ENCODE measurements at places on chromosomes 3 and 15. TPM values are rescaled to one million over a fixed set of nuclear protein-coding genes. Genes with fewer than 3 reads are reported as not detected.

The WDR93 gene
- not detected for total RNA-seq

The GOLGA8G gene
- not detected for total RNA-seq

The SLC27A2 gene
- 9.6 TPM for total RNA-seq

The GP9 gene
- not detected for total RNA-seq

- no peak overlapping the region for H3K27ac ChIP-seq
- DNase-seq = no peak
- H3K36me3 ChIP-seq = no peaks in the 10 kb centered on the region
- no peaks in the 10 kb centered on the region for H3K4me1 ChIP-seq
- no peaks in the 10 kb centered on the region for H3K27me3 ChIP-seq
Measured at GRCh38 chr3:36250191-36250590, 130.1 kb upstream of the STAC start.

- H3K36me3 ChIP-seq = peaks cover 4% of the 10 kb centered on the region
- no peak overlapping the region for H3K4me3 ChIP-seq
- H3K27me3 ChIP-seq = no peaks in the 10 kb centered on the region
- H3K27ac ChIP-seq = no peak overlapping the region
Measured at GRCh38 chr3:45551214-45552010, 43.1 kb upstream of the LIMD1 start.

DNA sequence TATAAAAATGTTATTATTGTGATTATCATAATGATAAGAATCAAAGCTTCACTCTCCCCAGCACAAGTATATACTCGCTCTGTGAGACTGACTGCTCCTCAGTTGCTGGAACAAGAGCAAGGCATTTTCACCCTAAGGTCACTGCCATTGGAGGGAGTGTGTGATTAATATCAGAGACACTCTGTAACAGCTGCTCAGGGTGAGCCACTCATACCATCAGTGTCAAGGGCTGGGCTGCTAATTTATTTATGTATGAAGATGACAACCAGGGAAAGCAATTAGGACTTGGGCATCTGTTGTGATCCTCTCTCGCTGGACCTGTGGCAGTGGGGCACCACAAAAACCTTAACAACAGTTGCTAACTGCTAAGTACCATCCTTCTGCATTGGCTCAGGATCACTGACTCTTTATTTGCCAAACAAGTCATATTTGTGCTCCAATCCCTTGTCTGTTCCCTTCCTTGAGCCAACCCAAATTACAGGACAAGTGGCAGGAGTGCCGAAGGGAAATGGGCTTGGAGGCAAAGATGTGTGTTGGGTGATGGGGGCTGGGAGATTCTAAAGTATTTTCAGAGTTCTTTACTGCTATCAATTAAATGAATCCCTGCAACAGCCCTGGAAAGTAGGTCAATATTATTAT lies 297.5 kb upstream of the STT3B start:
- no peak overlapping the region for H3K4me3 ChIP-seq
- H3K27me3 ChIP-seq = peaks cover 2% of the 10 kb centered on the region
- peaks cover 39% of the 10 kb centered on the region for H3K4me1 ChIP-seq

The SCN11A gene
- total RNA-seq = 0.08 TPM

DNA sequence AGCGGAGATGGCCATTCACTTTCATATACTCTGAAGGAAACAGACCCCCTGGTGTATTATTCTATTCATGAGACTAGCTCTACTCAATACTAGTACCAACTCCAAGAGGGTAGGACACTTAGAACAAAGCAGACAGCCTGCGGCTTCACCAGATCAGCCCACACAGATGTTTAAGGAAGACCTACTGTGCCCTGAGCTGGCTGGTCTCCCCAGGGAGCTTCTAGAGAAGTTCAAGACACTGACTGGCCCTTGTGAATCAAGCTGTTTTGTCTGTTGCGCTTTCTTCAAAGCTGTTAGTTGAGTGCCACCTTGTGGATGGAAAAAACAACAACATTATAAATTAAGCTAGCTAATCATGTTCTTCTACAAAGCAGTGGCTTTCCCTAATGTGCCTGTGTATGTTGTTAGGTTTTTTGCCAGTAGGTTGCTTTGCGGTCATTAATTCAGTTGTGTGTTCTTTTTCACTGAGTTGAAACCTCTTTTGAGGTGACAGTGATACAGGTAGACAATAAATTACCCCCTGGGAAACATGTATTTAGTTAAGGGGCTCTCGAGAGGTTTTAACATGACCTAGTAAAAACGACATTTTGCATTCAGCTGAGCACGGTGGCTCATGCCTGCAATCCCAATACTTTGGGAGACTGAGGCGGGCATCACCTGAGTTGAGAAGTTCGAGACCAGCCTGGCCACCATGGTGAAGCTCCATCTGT lies 64.2 kb upstream of the MYZAP start:
- no peak for DNase-seq
- no peaks in the 10 kb centered on the region for H3K4me1 ChIP-seq
- peaks cover 13% of the 10 kb centered on the region for H3K27me3 ChIP-seq
- H3K27ac ChIP-seq = no peak overlapping the region
- no peaks in the 10 kb centered on the region for H3K36me3 ChIP-seq

DNA sequence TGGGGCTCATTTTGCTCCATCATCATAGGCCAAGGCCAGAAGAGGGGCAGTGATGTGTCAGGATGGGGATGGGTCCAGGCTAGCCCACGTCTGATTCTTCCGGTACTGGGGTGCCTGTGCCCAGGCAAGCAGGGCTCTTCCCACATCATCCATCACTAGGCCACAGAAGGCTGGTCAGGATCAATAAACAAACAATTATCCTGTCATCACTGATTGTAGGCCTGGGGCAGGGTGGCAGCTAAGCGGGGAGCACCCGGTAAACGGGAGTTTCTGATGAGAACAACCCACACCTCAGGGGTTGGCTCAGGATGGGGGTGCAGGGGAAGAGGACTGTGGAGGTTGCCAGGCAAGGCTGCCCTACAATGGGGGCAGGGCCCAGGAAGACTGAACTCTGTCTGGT lies 18.1 kb upstream of the CACNA2D2 start:
- peaks cover 10% of the 10 kb centered on the region for H3K4me1 ChIP-seq
- peaks cover 1% of the 10 kb centered on the region for H3K27me3 ChIP-seq
- H3K36me3 ChIP-seq = no peaks in the 10 kb centered on the region
- no peak overlapping the region for H3K27ac ChIP-seq

GRCh38 chr15:57213862-57214261 lies 162.4 kb upstream of the CGNL1 start:
- H3K27me3 ChIP-seq = no peaks in the 10 kb centered on the region
- no peak overlapping the region for H3K4me3 ChIP-seq
- no peak for DNase-seq
- H3K27ac ChIP-seq = no peak overlapping the region
- peaks cover 6% of the 10 kb centered on the region for H3K4me1 ChIP-seq

The NMNAT3 gene
- 1.3 TPM for total RNA-seq

DNA sequence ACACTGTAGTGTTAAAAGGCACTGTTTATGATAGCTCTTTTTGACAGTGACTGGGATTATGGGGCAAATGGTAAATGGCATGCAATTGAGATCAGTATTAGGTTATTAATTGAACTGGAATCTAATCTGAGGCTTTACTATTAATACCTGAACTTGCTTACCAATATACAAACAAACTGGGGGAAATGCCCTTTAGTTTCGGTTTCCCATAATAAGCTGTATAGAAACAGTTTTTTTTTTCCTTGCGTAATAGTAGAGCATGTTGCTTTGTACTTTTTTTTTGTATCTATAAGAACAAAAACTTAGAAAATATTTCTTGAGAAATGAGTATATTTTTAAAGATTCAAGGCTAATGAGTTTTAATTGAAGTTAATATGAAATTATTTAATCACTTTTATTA lies 95.0 kb downstream of the FNDC3B start:
- no peak overlapping the region for H3K4me3 ChIP-seq
- DNase-seq = no peak
- no peaks in the 10 kb centered on the region for H3K27me3 ChIP-seq

DNA sequence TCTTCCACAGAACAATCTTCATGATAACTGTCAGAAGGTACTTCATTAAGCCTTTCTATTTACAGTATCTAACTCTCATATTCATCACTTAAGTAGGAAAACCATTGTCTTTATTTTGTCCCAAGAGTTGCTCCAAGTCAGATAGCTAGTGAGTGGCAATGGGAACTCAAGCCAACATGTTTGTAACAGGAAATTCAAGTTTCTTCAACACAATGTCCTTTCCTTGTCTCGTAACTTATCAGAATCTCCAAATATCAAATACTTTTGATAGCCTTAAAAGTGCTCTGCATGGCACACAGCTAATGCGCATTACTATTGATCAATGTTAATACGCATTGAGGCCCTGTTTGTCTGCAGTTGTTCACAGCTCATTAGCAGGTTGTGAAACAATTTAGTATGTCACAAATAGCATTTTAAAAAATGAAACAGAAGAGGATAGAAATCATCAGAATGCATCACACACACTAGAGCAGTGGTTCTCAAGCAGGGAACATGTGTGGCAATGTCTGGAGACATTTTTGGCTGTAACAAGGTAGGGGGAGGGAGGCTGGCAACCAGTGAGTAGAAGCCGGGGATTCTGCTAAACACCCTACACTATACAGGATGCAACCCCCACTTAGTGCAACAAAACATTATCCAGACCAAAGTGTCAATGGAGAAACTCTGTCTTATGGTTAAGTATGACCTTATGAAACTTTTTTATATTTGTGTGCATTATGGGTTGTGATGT lies 27.5 kb downstream of the BTLA start:
- peak overlapping the region; percentile 23 for H3K4me3 ChIP-seq
- no peaks in the 10 kb centered on the region for H3K27me3 ChIP-seq
- no peak for DNase-seq
- H3K4me1 ChIP-seq = peaks cover 61% of the 10 kb centered on the region
- H3K27ac ChIP-seq = peak overlapping the region; percentile 65
- H3K36me3 ChIP-seq = peaks cover 60% of the 10 kb centered on the region

GRCh38 chr3:53082736-53083135 lies 36.9 kb upstream of the SFMBT1 start:
- no peak overlapping the region for H3K4me3 ChIP-seq
- H3K27ac ChIP-seq = no peak overlapping the region
- no peaks in the 10 kb centered on the region for H3K27me3 ChIP-seq

The RYR3 gene
- not detected for total RNA-seq

The NAA50 gene
- total RNA-seq = 90.9 TPM

GRCh38 chr3:149163066-149163465 lies 33.6 kb downstream of the HPS3 start:
- H3K4me3 ChIP-seq = no peak overlapping the region
- H3K4me1 ChIP-seq = peaks cover 7% of the 10 kb centered on the region
- H3K27ac ChIP-seq = no peak overlapping the region
- DNase-seq = no peak
- peaks cover 37% of the 10 kb centered on the region for H3K36me3 ChIP-seq

The LRRK1 gene
- total RNA-seq = 0.48 TPM

The TYRO3 gene
- 0.28 TPM for total RNA-seq

The GREM1 gene
- total RNA-seq = not detected

DNA sequence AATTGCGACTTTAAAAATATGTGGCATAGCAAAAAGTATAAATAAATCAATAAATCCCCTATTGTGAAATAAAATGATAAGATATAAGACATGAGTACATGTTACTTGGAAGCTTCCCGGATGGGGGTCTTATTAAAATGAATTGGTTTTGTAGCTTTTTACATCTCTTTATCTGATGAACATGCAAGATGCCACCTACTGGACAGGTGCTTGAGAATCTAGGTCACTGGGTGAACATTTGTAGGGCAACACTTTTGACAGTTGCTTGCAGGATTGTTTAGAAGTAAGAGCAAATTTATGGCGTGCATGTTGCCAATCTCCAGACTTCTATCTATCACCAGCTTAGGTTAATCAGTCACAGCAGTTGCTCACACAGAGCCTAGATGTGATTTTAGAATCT lies 362.7 kb upstream of the SUCLG2 start:
- H3K36me3 ChIP-seq = no peaks in the 10 kb centered on the region
- no peaks in the 10 kb centered on the region for H3K27me3 ChIP-seq
- no peak overlapping the region for H3K27ac ChIP-seq
- no peaks in the 10 kb centered on the region for H3K4me1 ChIP-seq
- no peak for DNase-seq

DNA sequence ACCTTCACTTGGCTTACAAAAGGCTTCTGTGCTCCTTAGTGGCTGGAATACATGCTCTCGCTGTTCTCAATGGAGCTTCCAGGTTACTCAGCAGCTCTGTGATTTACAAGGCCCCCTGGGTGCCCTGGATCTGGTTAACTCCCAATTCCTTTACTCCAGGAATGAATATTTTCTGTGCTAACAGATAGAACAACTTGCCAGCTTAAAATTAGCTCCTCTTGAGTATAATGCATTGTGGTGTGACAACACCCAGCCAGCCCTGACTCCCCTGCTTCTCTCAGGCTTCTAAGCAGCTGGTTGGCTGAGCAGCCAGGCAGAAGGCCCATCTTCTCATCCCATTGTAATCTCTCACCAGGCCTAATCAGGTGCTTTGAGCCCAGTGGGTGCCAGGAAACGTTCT lies 246.4 kb downstream of the ALCAM start:
- no peaks in the 10 kb centered on the region for H3K36me3 ChIP-seq
- H3K4me1 ChIP-seq = no peaks in the 10 kb centered on the region
- no peak overlapping the region for H3K27ac ChIP-seq

DNA sequence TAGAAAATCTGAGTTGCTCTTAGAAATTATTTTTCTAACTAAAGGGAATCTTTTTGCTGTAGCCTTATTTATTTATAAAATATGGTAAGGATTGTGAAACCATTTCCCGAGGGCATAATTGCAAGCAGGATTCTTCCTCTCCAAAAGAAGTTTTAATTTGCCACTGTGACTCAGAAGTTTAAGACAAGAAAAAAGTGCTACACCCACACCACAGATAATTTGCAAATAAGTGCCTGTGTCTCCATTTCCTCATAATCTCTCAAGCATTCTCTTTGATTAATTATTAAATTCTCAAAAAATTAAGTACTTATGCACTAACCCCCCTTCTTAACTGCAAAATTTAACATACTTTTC lies 43.6 kb downstream of the RASA2 start:
- no peak for DNase-seq
- no peaks in the 10 kb centered on the region for H3K27me3 ChIP-seq
- H3K4me1 ChIP-seq = peaks cover 25% of the 10 kb centered on the region
- H3K27ac ChIP-seq = peak overlapping the region; percentile 18

DNA sequence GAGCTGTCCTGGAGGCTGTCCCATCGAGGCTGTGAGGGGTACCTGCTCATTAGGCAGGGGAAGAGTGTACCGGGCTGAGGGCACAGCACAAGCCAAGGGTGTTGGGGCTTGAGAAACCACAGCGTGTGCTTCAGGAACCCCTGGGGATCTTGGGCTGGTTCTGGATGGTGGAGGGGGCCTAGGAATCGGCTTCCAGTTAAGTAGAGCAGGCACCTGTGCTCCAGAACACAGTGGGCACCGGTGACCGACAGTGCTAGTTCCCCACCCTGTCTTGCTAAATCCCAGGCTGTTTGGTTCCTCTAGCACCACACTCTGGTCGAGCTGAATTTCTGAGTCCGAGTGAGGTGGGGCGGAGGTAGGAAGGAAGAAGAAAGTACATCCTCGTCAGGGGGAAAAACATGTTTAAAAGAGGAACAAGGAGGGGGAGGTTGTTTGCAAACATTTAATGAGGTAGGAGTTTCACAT lies 29.1 kb downstream of the SLC6A6 start:
- peak overlapping the region; percentile 99 for H3K27ac ChIP-seq
- no peaks in the 10 kb centered on the region for H3K27me3 ChIP-seq
- H3K4me1 ChIP-seq = peaks cover 75% of the 10 kb centered on the region
- peak overlapping the region; percentile 87 for H3K4me3 ChIP-seq
